ENCODE measurements at places on chromosomes 5 and 9.

- no peak for DNase-seq
Measured at GRCh38 chr9:87372356-87372851, 125.3 kb upstream of the DAPK1 start.

- peak; percentile 6 for DNase-seq
Measured at GRCh38 chr9:133701981-133702797, 36.0 kb downstream of the SARDH start.

- no peak for DNase-seq
Measured at GRCh38 chr9:7844242-7844641, 44.7 kb upstream of the DMAC1 start.

GRCh38 chr5:134125039-134126015, 10.8 kb downstream of the TCF7 start:
- peak; percentile 22 for DNase-seq

GRCh38 chr5:73922224-73922623, 296.2 kb downstream of the ARHGEF28 start:
- DNase-seq: no peak

- no peak for DNase-seq
Measured at GRCh38 chr9:134217431-134218210, 53.3 kb upstream of the RNU6ATAC start.

DNA sequence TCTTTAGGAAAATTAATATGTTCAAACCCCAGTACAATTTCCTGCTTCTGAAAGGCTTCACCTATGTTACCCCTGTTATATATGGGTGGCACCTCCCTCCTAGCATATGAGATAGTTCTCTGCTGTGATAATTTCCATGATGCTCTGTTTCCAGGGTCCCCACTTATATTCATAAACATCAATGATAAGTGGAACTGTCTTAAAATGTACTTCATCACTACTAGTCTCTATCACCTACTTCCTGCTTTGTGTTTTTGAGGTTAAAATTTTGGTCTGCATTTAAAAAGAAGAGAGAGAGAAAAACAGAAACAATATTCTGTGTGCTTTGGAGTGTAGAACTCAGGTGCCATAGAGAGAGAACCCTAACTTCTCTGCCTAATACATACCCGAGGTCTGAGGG, 234.7 kb downstream of the HTR1A start:
- no peak for DNase-seq

DNA sequence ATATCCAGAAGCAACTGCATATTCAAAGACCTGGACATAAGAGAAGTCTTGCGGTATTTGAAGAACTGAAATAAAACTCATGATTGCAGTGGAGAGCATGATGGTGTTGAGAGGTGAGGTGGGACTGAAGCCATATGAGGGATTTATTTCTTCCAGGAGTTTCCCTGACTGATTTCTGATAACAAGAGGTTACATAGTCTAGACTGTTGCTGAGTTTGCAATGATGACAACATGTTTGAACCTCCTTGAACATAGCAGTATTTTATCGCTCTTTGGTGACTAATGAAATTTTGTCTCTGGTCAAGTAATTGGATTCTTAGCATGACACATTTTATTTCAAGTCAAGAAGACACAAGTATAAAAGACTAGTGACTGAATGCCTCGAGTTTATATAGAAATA, 61.8 kb downstream of the ACTBL2 start:
- DNase-seq: no peak

- no peak for DNase-seq
Measured at GRCh38 chr9:65409471-65409980, 124.5 kb upstream of the FOXD4L5 start.

Measured in nucleus accumbens (tissue), 56 donors.